ENCODE measurements at places on chromosomes 4 and X.

DNA sequence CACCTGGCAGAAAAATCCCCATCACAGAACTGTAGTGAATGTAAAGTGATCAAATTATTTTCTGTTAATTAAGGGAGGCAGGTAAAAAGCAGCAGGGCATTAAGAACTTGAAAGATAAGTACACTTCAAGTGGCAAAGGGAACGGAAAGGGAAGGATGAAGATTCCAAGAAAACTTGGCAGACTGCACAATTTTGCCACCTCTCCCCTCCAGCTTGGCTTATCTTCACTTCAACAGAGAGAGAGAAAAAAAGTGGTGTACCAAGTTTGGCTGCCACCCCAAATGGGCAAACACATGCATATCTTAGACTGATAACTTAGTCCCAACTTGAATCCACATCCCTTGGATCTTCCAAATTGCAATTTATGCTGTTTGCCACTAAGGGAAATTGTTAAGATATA is 598.1 kb upstream of the ACTRT1 start:
- DNase-seq, result no peak

DNA sequence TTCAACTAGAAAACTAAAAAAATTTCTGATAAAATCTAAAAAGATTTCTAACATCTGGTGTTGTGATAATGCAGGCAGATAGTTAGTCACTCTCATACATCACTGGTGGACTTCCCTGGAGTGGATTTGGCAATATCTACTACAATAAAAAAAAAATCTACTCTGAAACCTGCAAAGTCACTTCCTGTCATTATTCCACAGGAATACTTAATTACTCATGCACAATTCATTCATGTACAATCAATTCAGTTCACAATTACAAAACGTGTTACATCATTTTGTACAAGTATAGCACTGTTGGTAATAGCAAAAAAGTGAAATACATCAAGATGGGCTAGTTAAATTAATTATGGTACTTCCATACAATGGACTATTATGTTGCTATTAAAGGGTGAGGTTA is 16.5 kb upstream of the RHOH start:
- DNase-seq, result peak; percentile 88

- no peak for DNase-seq
Observed at GRCh38 chr4:182548156-182548555, 305.0 kb downstream of the TENM3 start.

DNA sequence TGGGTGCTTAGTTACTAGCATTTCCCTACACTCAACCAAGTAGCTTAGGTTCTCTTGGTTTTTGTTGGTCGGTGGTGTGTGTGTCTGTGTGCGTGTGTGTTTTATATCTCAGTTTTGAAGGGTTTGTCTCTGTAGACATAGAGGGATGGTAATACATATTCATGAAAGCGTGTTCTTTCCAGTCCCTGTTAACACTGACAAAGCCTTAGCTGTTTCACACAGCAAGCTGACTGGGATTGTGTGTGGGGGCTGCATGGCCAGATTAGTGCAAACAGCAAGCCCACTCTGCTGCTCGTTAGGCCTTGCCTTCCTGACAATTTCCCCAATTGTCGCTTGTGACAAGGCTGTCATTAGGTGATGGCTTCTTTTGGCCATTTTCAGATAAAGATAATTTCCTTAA is 43.9 kb downstream of the ALPK1 start:
- no peak for DNase-seq

- peak; percentile 72 for DNase-seq
Observed at GRCh38 chr4:16914208-16914607, 15.8 kb upstream of the LDB2 start.

GRCh38 chr4:102616636-102617035 is 115.5 kb downstream of the NFKB1 start:
- no peak for DNase-seq

DNA sequence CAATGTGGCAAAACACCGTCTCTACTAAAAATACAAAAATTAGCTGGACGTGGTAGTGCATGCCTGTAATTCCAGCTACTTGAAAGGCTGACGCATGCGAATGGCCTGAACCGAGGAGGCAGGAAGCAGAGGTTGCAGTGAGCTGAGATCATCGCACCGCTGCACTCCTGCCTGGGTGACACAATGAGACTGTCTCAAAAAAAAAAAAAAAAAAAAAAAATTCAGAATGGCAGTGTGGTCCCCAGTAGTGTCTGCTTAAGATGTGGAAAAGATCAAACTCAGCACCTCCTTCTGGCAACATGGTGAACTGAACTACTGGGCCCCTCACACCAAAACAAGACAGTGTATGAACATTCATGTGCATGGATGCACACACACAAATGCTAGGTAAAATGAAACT is 32.2 kb downstream of the SMS start:
- peak; percentile 21 for DNase-seq

GRCh38 chr4:256492-256891 is 48.8 kb downstream of the ZNF732 start:
- DNase-seq, result no peak

- DNase-seq, result no peak
Observed at GRCh38 chr4:102511830-102512605, 10.9 kb downstream of the NFKB1 start.

DNA sequence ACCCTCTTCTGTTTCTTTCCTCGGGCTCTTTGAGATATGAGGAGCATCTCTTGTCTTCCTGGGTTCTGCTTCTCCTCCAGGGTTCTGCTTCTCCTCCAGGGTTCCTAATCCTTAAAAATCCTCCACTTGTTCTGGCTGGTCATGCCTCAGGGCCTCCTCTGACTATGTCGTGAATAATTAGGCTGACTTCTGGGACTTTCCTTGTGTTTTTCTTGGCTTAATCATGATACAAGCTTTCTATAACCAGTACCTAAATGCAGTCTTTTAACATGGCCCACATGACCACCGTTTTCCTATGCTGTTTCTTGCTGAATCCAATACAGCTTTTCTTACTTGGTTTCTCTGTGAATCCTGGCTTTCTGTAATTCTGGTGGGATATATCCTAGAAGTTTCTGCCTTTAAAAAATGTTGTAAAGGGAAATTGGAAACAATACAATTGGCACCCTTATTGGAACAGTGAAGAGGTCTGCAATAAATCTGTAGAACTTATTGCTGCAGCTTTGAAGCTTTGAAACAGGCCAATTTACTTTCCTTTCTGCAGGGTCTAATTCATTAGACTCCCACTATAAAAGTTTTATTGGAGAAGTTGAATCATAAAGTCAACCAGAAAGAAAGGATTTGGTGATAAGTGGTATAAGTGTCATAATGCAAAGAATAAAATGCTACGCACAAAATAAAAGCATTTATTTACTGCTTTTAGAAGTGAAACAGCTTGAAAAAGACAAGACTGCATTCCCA is 213.1 kb downstream of the UGT8 start:
- DNase-seq, result peak; percentile 5

DNA sequence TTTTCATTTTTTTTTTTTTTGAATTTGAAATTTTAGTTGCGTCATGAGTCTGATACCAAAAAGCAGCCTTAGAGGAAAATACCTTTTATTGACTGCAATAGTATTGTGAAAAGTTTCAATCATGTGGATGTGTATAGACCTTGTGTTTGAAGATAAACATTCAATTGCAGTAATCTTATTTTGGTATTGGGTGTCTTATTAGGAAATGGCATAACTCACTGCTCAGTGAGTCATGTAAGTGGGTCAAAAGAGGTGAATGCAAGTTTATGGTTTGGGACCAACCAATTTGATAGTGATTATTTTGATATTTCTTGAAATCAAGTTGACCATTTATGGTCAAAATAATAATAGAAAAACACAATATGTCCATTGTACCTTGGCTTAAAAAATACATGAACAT is 627.8 kb upstream of the SLIT2 start:
- no peak for DNase-seq

GRCh38 chr4:23814996-23815660 is 74.7 kb downstream of the PPARGC1A start:
- DNase-seq, result no peak

DNA sequence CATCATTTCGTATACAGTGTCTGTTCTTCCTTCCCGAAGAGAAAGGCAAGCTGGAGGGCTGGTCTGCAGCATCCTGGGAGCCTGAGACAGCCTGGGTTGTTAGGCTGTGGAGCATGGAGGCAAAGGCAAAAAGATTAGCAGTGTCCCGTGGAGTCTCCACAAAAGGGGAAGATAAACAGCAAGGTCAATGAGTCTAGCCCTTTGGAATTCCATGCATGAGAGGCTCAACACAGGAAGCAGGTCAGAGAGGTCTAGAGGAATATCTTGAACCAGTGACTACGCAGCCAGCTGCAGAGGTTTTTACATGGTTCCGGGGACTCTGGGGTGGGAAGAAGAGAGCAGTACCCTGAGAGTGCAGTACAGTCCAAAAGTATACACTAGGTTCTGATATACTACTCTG is 12.2 kb upstream of the MCF2 start:
- no peak for DNase-seq

- no peak for DNase-seq
Observed at GRCh38 chrX:104568304-104568915, 2.4 kb downstream of the IL1RAPL2 start.

DNA sequence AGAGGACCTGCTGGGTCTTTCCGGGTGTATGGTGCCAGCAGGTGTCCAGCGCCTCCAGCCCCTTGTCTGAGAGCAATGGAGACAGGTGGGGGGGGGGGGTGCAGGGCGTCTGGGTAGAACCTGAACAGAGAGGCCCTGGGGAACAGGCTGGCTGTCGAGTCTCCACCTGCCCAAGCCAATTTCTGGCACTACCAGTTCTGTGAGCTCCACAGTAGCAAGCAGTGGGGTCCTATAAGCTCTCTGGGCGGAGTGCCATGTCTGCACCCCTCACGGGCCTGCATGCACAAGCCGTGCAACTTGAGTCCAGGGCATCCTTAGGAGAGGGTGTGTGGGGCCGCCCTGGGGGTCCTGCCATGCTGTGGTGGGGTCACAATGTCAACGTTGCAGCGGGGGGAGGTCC is 10.1 kb upstream of the FGFR3 start:
- DNase-seq, result no peak

DNA sequence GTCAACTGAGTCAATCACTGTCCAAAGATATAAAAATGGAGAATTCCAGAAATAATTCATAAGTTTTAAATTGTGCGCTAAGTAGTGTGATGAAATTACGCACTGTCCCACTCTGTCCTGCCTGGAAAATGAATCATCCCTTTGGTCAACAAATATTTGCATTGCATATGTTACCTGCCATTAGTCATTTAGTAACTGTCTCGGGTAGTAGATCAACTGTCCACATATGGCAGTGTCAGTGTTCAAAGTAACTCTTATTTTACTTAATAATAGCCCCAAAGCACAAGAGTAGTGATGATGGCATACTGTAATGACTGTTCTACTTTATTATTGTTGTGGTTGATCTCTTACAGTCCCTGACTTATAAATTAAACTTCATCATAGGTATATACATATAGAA is 3.4 kb downstream of the YTHDC1 start:
- DNase-seq, result no peak

DNA sequence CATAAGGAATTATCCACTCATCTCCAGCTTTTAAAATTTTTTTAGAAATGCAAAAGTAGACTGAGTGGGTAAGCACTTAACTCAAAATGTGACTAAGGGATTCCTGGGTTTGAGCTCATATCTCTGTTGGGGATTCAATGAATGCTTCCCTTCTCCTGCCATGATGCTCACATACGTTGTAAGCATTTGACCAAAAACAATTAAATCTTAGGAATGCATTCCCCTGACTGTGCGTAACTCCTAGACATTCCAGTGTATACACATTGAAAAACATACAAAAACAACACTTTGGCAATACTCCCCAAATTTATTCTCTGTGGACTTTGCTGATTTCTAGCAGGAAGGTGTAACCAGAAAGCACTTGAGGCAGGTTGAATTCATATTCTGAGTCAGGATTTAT is 29.8 kb downstream of the SPANXA2 start:
- DNase-seq, result no peak

DNA sequence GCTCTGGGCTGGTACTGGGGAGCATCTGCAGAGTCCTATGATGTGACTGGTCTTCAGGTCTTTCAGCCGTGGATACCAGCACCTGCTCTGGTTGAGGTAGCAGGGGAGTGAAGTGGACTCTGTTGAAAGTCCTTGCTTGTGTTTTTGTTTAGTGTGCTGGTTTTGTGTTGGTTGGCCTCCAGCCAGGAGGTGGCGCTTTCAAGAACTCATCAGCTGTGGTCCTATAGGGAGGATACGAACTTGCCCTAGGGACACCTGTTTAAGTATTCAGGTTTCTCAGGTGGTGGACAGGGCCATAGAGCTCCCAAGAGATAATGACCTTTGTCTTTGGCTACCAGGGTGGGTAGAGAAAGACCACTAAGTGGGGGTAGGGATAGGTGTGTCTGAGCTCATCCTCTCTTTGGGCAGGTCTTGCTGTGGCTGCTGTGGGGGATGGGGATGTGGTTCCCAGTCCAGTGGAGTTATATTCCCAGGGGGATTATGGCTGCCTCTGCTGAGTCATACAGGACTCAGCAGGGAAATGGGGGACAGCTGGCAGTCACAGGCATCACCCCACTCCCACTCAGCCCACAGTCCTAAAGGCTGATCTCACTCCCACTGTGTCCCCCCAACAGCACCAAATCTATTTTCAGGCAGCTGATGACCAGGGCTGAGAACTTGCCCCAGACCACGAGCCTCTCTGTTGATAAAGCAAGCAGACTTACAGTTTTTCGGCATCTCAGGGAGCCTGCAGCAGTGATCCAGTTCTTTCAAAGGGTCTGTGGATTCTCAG is 24.1 kb downstream of the MSMO1 start:
- DNase-seq, result no peak

DNA sequence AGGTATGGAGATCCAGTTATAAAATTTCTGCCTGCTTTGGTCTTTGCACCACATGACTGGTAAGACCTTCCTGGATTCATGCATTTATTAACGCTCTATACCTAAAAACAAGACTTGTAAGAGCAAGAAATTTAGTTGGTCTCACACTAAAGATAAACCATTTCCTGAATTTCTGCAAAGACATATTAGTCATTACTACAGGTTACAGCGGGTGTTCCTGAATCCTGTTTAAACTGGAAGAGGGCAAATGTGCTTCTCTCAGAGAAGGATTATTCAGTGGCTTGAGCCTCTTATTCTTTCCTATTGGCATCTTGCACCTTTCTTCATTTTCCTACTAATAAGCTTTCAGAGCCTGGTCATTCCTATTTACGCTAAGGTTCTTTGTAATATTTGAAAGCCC is 397.6 kb upstream of the TENM3 start:
- no peak for DNase-seq

DNA sequence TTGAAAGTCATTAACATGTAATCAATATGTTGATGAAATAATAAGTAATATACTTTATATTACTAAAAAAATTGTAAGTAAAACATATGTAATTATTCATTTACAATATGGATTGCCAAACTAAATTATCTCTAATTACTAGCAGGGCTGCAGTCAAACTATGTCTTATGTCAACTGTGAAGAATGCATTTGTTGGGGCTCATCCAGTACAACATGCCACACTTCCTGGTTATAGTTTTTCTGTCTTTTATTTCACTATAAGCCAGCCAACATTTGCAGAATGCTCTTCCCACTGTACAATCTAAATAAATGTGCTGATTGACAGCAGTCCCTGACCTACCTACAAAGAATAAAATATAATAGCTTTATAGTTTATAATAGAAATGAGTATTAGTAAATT is 975.4 kb upstream of the NDST4 start:
- peak; percentile 4 for DNase-seq

- no peak for DNase-seq
Observed at GRCh38 chr4:120139392-120139791, 72.7 kb upstream of the MAD2L1 start.

All from A673 (cell line).